Renal pelvis (tissue), 12 donors: ENCODE measurements at places on chromosomes 6 and 20. TPM values are rescaled to one million over a fixed set of nuclear protein-coding genes. Genes with fewer than 3 reads are reported as not detected.

SPAG4 gene
- polyA plus RNA-seq = 4.6 TPM

FAM50B gene
- polyA plus RNA-seq = 12.2 TPM

PRDM1 gene
- polyA plus RNA-seq = 2.1 TPM

ITPA gene
- 80.5 TPM for polyA plus RNA-seq

- no peak for DNase-seq
Measured at GRCh38 chr20:32070690-32071213, 18.7 kb downstream of the HCK start.

- DNase-seq = no peak
Measured at GRCh38 chr20:19885939-19886660, 128.0 kb downstream of the RIN2 start.

- no peak for DNase-seq
Measured at GRCh38 chr6:89581689-89582088, 56.9 kb downstream of the LYRM2 start.

GRCh38 chr6:89035252-89036101 is 45.1 kb upstream of the PNRC1 start:
- peak; percentile 65 for DNase-seq

GRCh38 chr20:47150403-47151152 is 205.9 kb downstream of the ZMYND8 start:
- peak; percentile 74 for DNase-seq

GRCh38 chr20:24738981-24739633 is 210.0 kb upstream of the CST7 start:
- no peak for DNase-seq
